NCI-H446 (cell line): ENCODE measurements at places on chromosomes 7 and 10.

DNA sequence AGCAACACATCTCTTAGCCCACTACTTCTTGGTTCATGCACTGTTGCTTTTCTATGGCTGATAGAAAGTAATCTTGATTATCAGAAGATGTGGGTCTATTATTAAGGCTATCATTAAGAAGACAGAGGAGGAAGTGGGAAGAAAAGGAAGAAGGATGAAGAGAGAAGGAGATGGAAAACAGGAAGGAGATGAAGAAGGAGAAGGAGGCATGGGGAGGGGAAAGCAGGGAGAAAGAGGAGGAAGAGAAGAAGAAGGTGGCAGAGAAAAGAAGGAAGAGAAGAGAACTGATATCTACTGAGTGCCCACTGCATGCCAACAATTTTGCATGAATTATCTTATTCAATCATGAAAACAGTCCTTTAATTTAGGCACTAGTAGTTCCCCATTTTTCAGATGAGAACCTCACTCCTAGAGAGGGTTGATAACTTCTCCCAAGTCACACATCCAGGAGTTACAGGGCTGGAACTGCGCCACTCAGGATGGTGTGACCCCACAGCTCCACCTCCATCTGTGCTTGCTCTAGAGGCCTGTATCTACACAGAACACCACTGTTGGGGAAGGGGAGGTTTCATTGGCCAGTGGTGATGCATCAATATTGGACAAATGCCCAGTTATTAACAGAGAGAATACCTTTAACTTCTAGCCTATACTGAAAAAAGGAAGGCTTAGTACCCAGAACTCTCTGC lies 147.4 kb downstream of the CXCL12 start:
- DNase-seq = no peak

- DNase-seq = peak; percentile 50
Measured at GRCh38 chr10:89029785-89030437, 39.3 kb downstream of the FAS start.

DNA sequence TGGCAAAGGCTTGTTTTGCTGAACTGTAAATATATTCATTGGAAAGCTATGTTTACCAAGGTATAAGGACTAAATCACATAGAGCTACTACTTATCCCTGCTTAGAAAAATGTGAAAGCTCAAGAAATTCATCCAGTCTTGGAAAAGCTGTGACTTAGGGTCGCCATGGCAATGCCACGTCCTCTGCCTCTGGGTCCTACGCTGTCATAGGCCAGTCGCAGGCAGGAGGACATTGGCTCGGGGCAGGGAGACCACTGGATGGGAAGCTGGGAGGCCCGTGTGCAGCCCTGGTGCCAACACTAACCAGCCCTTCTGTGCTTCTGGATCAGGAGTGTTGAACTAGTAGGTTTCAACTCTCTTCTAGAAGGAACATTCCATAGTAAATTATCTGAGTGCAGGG lies 67.3 kb upstream of the PDZD8 start:
- no peak for DNase-seq

DNA sequence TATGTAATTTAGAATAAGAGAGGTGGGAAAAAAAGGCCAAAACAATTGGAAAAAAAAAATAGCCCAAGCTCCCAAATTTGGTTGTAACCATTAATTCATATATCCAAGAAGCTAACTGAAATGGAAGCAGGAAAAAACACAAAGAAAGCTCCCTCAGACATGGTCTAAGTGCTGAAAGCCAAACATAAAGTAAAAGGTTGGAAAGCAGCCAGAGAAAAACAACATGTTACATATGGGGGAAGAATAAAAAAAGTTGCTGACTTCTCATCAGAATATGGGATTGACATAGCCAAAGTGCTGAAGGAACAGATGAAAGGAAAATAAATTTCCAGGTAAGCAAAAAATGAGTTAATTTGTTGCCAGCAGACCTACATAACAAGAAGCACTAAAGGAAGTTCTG lies 40.3 kb downstream of the PDZD8 start:
- no peak for DNase-seq

DNA sequence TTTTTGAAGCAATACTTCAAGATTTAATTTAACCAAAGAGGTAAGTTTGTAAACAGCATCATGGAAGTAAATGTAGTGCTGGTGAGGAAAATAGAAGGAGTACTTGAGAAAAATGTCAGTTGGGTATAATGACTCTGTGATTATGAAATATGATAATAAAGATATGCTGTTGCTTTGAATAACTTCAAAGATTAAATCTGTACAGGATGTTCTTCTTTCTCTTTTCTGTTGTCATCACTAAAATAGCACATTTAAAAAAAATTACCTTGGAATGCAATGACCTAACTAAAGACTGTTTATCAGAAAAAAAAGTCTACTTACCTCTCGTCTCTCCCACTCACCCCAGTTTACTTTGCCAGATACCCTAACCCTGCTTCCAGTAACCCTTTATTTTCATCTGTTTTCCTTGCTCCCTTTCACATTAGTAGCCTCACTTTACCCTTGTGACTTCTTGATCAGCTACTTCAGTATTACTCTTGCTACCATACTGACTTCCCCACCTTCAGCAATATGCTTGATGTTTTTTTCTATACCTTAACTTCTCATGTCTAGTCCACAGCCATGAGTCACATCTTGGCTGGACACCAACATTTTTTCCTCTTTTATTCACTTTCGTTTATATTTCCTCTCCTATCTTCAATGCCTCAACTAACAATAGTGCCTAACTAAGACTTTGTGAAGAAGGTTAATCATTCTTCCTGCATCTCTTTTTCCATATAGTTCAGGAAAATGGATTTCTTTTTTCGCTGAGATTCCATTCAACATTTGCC lies 29.7 kb upstream of the TAS2R16 start:
- DNase-seq = no peak

- peak; percentile 56 for DNase-seq
Measured at GRCh38 chr7:113710310-113711096, 208.3 kb downstream of the PPP1R3A start.

GRCh38 chr7:2554661-2555111 lies 638 bp downstream of the BRAT1 start:
- DNase-seq = no peak

- DNase-seq = no peak
Measured at GRCh38 chr10:34113504-34114225, 701.4 kb downstream of the PARD3 start.

DNA sequence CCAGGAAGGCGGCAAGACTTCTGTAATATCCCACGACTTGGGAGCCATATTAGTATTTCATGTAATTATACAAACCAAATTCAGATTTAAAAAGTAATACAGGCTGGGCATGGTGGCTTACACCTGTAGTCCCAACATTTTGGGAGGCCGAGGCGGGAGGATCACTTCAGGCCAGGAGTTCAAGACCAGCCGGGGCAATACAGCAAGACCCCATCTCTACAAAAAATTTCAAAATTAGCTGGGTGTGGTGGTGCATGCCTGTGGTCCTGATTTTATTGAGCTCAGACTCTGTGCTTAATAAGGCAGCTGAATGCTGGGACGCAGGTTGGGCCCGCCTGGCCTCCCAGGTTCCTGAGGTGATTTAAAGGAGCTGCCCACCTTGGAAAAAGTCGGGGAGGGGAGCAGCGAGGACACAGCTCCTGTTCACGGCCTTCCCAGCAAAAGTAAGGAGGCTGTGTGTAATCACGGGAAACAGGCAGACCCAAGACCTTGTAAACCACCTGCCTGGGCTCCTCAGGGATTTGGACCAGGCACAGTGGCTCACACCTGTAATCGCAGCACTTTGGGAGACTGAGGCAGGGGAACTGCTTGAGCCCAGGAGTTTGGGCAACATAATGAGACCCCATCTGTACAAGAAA lies 93.0 kb upstream of the DNAAF5 start:
- DNase-seq = no peak

- DNase-seq = peak; percentile 50
Measured at GRCh38 chr7:116138202-116138801, 72.0 kb upstream of the TES start.

GRCh38 chr10:32909456-32909855 lies 48.6 kb downstream of the ITGB1 start:
- DNase-seq = no peak

- no peak for DNase-seq
Measured at GRCh38 chr7:111138193-111138569, 47.3 kb downstream of the LRRN3 start.

DNA sequence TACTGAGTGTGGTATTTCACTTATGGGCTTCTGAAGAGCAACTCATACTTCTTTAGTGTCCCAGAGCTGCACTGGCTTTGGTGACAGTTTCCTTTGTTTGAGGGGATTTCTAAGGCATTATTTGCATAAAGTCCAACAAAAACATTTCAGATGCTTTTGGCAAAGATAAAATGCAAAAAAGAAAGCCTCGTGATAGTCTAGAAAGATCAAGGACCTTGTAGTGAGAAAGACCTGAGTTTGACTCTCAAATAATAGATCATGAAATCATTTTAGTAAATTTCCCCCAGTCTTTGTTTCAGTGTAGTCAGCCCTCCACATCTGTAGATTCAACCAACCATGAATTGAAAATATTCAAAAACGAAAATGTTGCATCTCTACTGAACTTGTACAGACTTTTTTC lies 107.4 kb downstream of the EEPD1 start:
- DNase-seq = no peak

DNA sequence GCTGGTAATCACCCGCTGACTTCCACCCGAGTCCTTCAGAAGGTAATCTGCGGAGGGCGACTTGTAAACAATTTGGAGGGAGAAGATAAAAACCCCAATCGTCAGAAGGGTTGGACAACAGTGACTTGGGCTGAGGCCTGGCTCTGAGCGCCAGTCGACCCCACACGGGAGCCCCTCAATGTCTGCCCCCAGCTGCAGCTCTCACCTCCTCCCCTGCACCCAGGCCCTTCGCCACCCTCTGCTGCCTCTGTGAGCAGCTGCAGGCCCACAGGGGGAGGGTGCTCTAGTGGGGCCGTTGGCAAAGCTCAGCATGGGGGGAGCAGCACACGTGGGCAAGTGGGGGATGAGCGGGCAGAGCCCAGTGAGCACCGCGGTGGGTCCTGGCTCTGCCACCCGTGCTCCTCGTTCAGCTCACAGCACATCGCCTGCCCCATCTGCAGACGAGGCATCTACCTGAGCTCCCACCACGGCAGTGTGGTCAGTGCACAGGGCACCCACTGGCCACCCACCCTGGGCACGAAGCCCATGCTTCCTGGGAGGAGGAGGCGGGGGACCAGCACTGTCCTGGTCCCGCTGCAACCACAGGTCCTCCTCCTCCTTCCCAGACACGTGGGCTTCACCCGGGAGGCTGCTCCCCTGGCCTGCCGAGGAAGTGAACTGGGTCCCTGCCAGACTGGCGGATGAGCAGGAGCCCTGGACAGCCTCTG lies 280.5 kb downstream of the ELFN1 start:
- no peak for DNase-seq

DNA sequence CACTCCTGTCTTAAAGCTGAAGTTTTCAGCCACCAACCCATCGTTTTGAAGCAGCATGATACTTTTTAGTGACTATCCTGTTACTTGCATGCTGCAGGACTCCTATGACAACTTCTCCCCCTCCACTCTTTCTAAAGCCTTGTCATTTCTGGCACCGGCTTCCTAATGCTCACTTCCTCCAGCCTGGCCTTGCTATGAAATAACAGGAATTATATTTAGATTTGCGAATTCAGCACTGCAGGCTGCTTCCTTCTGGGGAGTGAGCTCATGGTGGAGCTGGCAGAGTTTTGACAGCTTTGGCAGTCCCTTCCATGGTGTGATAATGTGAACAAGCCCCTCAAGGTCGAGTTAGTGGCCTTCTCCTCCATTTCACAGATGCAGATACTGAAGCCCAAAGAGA lies 13.4 kb downstream of the BLNK start:
- DNase-seq = no peak

DNA sequence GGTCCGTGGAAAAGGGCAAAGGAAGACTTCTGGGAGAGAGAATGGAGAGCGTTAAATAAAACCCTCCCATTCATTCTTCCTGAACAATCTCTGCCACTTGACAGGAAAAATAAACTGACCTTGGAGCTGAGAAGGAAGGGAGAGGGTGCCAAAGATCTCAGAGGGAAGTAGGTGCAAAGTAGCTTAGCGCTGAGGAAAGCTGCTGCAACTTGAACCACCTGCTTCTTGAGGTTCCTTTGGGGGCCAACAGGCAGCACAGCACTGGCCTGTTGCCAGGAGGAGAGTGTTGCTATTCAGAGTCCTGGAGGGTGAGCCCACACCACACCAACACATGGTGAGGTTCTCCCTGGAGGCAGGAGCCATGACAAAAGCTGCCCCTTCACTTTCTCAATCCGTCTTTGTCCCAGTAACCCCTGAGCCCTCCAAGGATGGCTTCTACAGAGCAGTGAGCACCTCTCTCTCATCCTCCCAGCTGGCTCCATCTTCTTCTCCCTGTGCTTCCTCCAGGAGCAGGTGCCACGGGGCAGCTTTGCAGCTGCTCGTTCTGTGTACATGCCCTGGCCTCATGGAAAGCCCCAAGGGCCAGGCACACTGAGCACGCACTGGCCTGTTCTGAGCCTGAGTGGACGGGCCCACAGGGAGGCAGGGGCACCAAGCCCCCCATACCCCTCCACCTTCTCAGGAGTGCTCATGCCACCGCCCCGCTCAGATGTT lies 101.3 kb downstream of the STRA8 start:
- no peak for DNase-seq

GRCh38 chr7:23852135-23852534 lies 142.1 kb downstream of the STK31 start:
- no peak for DNase-seq

GRCh38 chr7:83065714-83066113 lies 97.0 kb downstream of the PCLO start:
- DNase-seq = no peak

DNA sequence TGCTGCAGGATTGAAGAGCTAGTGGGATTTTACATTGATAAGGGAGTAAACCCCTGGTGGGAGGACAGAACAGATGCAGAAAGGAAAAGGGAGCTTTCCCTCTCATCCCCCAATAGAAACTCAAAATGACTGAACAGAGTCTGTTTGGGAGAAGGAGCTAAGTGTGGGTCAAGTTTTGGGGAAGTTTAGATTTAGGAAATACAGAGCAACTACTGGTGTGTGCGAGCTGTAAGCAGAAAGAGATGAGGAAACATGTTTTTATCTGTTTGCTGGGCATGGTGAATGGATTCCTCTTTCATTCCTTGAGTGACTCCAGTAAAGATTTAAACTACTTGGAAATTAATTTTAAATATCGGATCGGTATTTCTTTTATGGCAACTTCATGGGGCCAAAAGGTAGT lies 132.7 kb downstream of the AOAH start:
- DNase-seq = no peak

- DNase-seq = peak; percentile 71
Measured at GRCh38 chr10:110646417-110647135, 2.4 kb downstream of the RBM20 start.

GRCh38 chr10:70702190-70702763 lies 30.0 kb downstream of the ADAMTS14 start:
- no peak for DNase-seq

- DNase-seq = no peak
Measured at GRCh38 chr10:62618576-62619412, 185.7 kb upstream of the ADO start.

GRCh38 chr10:105774881-105775280 lies 1133.8 kb downstream of the SORCS3 start:
- no peak for DNase-seq

DNA sequence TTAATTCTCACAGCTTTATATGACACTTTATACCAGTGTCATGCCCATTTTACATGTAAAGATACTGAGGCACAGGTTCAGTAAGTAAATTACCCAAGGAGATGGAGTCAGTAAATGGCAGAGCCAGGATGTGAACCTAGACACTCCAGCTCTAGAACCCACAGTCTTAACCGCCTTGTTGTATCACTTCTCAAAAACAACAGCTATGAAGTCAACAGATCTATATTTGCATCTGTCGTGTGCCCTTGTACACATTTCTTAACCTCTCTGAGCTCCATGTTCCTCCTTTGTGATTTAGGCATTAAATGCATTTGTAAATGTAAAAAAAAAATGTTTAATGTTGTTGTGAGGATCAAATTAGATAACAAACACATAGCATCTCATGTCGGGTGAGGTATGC lies 716.2 kb downstream of the SUGCT start:
- DNase-seq = no peak

GRCh38 chr7:121330053-121330833 lies 1.4 kb downstream of the WNT16 start:
- DNase-seq = peak; percentile 51
